ENCODE measurements at places on chromosomes 2 and 18. TPM values are rescaled to one million over a fixed set of nuclear protein-coding genes. Genes with fewer than 3 reads are reported as not detected.

DNA sequence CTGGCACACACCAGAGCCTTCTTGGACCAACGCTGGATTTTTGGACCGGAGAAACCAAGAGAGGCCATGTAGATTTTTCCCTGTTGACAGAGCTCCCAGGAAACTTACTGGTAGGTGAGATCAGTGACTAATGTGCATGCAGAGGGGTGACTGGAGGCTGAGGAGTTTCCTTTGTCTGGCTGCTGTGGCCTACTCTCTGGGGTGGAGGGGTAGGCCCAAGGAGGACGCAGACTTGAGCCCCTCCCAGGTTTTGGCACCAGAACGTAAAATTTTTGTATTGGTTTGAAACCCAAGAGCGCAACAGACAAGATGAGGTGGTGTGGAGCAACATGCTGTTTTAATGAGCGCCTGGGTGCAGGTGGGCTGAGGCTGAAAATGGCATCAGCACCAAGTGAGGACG is 59.2 kb downstream of the KYNU start:
- no peak for DNase-seq

DNA sequence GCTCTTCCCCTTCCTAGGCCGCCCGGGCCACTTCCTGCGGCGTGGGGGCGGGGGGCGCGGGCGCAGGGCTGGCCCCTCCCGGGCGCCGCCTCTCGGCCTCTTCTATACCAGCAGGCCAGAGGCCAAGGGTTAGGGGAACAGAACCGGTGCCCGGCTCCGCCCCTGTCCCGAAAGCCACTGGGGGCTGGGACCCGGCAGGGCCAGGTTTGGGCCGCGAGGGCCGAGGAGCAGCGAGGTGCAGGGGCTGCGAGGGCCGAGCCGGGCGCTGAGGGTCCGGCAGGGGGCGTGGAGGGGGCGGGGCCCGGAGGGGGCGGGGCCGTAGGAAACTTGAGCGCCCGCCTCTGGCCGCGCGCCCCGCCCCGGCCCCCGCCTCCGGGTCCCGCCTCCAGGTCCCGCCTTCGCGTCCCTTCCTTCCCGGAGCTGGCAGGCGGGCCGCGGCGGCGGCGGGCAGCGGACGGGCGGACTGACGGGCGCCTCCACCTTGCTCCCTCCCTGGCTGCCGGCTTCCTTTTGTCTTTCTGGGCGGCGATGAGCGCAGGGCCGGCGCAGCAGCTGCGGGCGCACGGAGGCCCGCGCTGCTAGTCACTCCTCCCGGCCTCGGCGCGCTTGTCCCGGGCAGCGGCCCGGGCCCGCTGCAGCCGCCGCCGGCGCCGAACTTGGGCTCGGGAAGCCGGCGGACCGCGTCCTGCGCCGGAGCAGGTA is at the start of gene HPCAL1:
Gene HPCAL1, plus strand, starts transcription at position 426 of the 702 bp plus-strand sequence. CDS start 116,854 bp downstream, outside the sequence.
- DNase-seq = peak; percentile 90

DNA sequence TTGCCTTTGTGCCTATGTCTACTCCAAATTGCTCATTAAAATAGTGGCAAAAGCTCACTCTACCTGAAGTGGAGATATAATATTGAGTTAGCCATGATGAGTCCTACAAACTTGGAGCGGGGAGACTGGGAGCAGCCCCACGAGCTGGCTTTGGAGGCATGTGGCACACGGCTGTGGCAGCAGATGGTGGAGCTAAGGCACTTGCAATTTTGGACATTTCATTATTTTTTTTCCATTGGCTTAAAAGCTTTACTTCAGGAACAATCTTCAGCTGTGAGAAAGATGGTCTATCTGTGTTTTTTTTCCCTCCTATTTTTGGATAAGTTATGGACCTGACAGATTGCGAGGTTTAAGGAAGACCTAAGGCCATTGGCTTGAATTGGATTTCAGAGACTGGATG is 578.3 kb downstream of the CMPK2 start:
- no peak for DNase-seq

- no peak for DNase-seq
Measured at GRCh38 chr2:221477714-221478484, 94.2 kb downstream of the EPHA4 start.

DNA sequence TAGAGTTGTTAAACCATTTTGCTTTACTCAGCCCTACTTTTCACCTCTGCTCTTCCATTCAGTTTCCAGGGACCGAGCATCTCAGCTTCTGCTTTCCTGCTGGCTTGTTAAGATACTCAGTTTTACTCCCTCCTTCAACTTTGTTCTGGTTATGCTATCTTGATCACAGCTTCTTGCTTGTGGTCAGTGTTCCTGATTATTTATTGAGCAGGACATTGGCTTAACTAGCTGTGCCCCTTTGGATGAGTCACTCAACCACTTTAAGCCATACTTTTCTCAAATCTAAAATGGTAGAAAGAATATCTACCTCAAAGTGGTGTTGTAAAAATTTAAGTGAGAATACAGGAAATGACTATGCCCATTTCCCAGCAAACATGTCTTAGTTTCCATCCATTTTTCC is 124.0 kb downstream of the KYNU start:
- no peak for DNase-seq

DNA sequence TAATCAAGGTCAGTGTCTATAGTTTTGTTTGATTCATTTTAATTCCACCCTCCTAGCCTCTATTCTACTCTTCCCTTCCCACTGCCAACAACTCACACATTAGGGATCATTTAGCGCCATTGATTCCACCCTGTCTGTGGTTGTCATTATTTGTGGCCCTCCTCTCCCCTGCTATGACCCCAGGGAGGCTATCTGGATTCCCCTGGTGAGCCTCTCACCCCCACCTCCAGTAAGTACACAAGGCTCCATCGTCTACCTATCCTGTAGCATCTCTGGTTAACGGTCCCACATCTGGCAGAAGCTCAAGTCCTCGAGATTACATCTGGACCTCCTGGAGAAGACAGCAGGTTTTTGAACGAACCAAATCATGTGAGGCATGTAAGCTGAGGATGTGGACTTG is 27.4 kb downstream of the UPP2 start:
- no peak for DNase-seq

DNA sequence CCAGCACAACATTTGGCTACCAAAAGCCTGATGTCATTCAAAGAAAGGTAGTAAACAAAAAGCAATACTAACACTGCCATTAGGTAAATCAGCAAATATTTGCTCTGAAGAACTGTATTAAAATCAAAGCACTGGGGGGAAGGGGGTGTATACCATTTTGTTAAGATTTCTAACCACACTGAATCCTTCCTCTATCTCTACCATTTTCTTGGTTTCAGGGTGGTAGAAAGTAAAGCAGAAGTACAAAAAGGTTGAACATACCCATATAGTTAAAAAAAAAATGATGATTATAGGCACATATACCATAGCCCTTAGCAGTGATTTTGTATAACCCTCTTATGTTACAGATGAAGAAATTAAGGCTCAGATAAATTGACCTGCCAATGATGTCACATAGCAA is 437.6 kb downstream of the ZEB2 start:
- DNase-seq = no peak

Gene PLA2R1
- 9.3 TPM for total RNA-seq

Gene FEV
- not detected for total RNA-seq

Gene MC2R
- total RNA-seq = not detected
